ENCODE measurements at places on chromosomes 4 and X. TPM values are rescaled to one million over a fixed set of nuclear protein-coding genes. Genes with fewer than 3 reads are reported as not detected.

- no peak for DNase-seq
Observed at GRCh38 chrX:38861489-38861888, 60.2 kb downstream of the MID1IP1 start.

C4orf51 gene
- total RNA-seq = not detected

GRCh38 chr4:2402048-2402842 lies 16.2 kb downstream of the ZFYVE28 start:
- no peak for DNase-seq

DNA sequence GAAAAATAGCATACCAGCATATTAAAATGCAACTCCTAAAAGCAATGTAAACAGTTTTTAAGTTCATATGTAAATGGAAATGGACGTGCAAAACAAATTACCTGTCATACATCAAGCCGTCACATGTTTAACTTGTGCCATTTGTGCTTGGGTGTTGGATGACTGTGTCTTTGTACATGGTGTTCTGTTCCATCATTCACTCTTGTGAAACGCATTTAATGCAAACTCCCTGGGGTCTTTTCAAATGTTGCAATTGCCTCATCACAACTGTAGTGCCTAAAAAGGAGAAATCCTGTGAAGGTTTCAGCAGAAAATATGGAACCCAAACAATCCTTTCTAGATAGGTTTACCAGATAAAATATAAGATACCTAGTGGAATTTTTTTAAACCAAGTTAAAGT lies 52.4 kb downstream of the PHOX2B start:
- DNase-seq = no peak

DNA sequence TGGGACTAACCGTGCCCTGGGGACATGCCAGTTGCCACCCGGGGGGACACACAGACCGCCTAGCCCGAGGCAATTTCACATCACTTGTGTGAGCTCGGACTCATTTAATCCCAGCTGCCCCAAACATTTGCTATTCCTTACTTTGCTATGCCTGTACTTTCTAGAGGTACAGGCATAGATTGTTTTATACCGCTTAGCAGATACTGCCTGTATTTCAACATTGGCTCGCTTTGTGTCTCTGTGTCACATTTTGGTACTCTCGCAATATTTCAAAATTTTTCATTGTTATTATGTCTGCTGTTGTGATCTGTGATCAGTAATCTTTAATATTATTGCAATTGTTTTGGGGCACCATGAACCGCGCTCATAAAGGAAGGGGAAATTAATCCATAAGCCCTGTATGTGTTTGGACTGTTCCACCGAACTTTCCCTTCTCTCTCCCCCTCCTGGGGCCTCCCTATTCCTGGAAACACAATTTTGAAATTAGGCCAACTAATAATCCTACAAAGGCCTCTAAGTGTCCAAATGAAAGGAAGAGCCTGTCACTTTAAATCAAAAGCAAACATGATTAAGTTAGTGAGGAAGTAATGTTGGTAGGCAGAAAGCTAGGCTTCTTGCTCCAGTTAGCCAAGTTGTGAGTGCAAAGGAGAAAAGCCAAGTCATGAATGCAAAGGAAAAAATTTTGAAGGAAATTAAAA lies 568 bp upstream of the CASP6 start:
- DNase-seq = no peak

GRCh38 chr4:7924570-7924969 lies 15.1 kb downstream of the AFAP1 start:
- no peak for DNase-seq
